AG08395 (cell line): ENCODE measurements at places on chromosomes 4 and X.

DNA sequence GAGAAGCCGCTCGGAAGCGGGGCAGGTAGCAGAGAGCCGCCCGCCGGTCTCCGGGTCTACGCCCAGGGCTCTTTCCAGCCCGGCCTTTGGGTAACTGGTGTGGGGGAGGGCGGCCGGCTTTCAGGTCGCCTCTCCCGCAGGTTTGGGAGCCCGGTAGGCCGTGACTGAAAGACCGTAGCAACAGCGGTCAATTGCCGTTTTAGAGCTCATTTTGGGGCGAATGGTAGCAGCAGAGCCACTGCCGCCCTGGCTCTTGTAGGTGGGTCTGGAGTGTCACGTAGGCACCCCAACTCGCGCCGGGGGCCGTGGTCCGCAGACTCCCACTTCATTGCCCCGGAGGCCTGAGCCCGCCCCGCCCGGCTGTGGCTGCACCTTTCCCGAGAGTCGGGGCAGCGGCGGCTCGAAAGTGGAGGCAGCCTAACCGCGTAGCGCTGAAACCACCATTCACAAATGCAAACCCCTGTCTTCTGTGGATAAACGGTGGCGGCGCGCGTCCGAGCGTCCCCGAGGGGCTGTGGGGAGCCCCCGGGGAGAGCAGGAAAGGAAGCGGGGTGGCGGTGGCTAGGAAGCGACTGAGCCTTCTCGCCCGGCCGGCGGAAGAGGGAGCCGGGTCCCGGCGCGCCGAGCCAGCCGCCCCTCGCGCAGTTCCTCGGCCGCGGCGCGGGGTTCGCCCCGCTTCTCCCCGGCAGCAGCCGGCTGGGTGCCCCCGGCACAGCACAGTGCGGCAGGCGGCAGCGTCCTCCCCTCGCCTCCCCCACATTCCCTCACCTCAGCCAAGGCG is 2185.1 kb upstream of the TENM3 start:
- peak; percentile 2 for DNase-seq

- DNase-seq, result no peak
Measured at GRCh38 chr4:38856046-38856445, 571 bp downstream of the TLR6 start.

DNA sequence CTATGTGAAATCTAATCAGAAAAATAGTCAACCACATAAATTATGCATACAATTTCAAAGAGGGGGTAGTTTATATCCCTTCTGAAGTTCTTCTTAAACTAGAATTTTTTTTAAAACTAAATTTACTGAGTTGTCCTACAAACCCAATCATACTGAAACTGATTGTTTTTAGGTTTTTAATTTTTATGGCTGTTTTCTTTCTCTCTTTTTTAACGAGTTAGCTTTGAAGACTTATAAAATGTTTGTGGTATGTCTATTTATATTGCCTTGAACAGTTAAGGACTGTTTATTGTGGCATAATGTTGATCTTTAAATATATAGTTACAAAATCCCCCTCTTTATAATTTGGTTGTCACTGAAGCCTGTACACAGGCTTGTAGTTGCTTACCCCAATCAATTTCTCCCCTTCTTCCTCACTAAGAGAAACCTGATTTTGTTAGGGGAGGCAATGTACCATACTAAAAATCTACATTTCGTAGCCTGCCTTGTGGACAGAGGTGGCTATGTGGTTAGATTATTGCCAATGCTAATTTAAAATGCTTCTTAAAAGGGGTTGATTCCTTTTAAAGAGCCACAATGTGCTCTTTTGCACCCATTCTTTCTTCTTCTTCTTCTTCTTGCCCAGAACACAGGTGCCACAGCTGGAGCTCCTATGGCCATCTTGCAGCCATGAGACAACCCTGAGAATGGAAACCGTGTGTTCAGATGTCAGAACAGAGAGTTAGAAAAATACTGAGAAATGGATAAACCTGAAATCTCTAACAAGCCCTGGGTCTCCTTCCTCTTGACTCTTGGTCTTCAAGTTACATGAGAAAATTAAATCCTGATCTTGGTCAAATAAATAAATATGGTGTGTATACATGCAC is 102.7 kb upstream of the ZNF827 start:
- DNase-seq, result no peak

GRCh38 chr4:34183926-34184325 is 2060.4 kb downstream of the ARAP2 start:
- no peak for DNase-seq

GRCh38 chrX:47960406-47960805 is 43.4 kb downstream of the ZNF182 start:
- no peak for DNase-seq

DNA sequence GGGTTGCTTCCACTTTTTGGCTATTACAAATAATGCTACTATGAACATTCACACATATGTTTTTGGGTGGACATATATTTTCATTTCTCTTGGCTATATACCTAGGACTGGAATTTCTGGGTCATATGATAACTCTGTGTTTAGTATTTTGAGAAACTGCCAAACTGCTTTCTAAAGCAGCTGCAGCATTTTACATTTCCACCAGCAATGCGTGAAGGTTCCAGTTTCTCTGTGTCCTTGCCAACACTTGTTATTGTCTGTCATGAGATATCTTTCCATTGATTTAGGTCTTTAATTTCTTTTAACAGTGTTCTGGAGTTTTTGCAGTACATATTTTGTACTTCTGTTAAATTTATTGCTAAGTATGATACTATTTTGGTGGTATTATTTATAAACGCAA is 48.3 kb downstream of the CLCN5 start:
- no peak for DNase-seq

GRCh38 chr4:182147391-182147790 is 95.8 kb upstream of the TENM3 start:
- DNase-seq, result no peak

GRCh38 chr4:76745240-76745639 is 152.7 kb downstream of the SOWAHB start:
- no peak for DNase-seq

- DNase-seq, result no peak
Measured at GRCh38 chr4:159363361-159363760, 260.5 kb downstream of the RAPGEF2 start.

DNA sequence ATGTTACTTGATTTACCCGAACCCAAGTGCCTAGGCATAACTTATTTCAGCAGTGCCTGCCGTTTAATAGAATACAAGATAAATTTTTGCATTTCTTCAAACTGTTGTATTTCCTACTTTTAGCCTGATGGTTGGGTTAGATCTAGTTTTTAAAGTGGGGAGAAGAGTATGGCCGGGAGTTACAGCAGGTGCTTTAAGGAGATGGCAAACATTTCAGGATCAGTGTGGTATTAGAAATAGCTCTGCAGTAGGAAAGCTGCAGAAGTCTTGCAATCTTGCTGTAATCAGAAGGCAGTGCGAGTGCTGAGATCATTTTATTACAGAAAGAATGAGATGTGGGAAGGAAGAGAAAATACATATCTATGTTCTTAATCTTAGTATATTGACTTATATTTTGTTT is 977.8 kb upstream of the TENM3 start:
- DNase-seq, result no peak

DNA sequence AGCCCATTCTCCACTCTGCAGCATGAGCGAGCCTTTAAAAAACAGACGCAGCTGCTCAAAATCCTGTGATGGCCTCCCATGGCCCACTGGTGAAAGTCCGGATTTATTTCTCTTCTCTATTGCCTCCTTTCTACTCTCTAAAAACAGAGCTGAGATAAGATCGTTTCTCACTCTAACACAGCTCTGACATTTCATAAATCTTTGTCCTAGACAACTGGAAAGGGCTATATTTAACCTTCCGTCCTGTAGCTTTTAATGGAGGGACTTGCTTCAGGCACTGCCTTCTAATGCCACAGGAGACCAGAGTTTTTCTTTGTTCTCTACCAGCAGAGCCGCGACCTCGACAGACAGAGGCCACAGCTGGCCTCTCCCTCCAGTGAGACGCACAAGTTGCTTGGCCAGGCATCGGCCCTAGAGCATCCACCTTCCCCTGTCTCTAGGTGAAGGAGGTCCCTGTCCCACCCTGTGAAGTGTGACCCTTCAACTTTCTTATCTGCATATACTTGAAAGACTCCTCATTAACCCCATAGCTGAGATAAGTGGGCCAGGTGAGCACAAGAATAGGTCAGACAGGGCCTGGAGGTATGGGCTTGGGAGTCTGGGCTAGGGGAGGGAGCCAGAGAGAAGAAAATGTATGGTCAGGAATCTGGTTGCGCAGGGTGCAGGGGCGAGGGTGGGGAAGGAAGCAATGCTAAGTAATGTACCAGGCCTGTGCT is 50.0 kb downstream of the RTL5 start:
- no peak for DNase-seq

- DNase-seq, result no peak
Measured at GRCh38 chr4:42327323-42327722, 70.0 kb upstream of the SHISA3 start.

DNA sequence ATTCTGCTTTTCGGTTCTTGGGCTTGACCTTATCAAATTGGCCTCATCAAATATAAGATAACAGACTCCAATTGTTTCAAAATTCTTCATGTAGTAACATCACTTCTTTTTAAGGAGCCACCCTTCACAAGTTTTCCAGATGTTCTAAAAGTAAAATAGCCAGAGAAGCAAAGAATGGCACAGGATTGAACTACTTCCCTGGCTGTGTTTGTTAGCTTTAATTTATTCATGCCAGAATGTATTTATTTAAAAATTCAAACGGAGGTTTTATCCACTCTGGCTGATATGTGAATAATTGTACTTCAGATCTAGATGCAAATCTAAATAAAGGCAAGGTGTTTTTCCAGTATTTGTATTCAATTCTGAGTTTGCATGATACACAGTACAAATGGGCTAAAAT is 581.3 kb upstream of the TENM3 start:
- DNase-seq, result no peak

GRCh38 chr4:40020221-40020620 is 36.4 kb upstream of the N4BP2 start:
- DNase-seq, result no peak

- DNase-seq, result no peak
Measured at GRCh38 chr4:180636696-180637404, 1606.4 kb upstream of the TENM3 start.

DNA sequence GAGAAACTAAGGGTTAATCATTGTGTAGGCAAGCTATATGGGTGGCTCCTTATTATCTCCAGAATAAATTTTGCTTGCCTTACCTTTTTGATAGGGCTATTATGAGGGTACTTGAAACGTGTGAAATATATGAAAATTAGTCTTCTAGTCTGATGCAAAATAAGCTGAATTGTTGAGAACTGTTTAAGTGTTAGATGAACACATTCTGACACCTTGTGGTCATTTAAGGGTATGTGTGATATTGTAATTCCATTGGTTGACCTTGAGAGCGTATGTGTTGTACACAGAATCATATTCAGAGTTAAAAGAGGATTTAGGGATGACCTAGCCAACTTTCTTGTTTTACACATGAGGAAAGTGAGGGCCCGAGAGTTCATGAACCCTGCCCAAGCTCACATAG is 44.6 kb upstream of the LINC00632 start:
- peak; percentile 11 for DNase-seq

- DNase-seq, result no peak
Measured at GRCh38 chr4:119471259-119471658, 149.3 kb upstream of the FABP2 start.

DNA sequence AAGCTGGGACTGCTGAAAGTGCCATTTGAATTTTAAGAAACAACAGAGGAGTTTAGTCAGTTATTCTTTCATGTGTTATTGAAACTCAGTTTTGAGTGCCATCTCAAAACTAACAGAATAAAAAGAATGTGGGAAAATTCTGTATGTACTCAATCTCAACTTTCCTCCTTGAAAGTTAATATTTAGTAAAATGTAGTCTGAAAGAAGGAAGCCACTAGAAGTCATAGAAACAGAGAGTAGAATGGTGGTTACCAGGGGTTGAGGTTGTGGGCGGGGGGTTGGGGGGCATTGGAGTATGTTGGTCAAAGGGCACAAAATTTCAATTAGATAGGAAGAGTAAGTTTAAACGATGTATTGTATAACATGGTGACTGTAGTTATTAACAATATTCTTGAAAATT is 628.3 kb upstream of the MAGEB2 start:
- no peak for DNase-seq

GRCh38 chr4:110248100-110248499 is 49.7 kb upstream of the ELOVL6 start:
- DNase-seq, result no peak

- DNase-seq, result no peak
Measured at GRCh38 chr4:121860121-121860520, 10.2 kb downstream of the BBS7 start.

DNA sequence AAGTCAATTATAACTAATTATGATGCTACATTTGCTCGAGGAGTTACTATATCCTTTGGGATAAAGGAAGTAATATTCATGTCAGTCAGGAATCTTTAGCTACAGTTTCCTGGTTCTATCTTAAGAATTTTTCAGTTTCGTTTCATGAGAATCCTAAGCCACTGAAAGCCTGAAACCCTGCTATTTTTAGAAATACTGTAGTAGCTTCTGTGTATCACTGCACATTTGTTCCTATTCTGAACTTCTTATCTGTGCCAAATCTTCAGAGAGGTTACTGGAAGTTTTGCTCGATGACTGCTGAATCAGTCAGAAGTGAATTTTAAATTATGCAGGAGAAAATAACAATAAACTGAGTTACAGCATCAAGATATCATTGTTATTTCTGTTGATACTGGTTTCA is 249.2 kb downstream of the TENM3 start:
- peak; percentile 65 for DNase-seq

DNA sequence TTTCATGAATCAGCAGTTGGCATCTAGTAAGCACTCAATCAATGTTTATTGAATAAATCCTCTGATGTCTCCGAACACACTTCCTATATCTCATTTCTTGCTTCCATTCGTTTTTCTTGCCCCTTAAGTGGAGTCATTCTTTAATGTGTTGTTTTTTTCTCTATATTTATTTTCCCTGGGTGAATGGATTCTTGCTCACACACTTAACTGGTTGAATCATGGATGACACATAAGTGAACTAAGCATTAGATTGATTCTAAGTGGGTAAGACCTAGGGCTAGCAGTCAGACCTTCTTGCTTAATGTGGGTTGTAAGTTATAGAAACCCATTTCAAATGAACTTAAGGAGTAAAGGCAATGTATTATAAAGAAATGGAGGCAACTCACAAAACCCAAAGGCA is 111.1 kb downstream of the RTL3 start:
- DNase-seq, result peak; percentile 13

- no peak for DNase-seq
Measured at GRCh38 chrX:68724531-68725020, 77.1 kb downstream of the STARD8 start.

DNA sequence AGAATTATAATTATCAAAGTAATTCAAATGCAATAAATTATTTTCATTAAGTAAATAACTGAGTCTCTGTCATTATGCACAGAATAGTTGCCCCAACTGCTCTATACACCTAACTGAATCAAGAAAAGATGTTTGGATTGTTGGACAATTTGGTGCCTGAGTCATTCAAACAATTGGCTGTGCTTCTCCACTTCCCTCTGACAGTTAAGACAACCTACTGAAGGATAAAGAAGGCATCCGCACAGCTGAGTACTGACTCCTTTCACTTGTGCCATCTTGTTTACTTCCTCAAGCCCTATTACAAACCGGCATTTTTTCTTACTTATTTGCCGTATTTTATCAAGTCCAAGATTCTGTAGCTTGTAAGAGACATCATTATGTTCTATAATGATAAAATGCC is 110.6 kb upstream of the C1QTNF7 start:
- peak; percentile 21 for DNase-seq

- no peak for DNase-seq
Measured at GRCh38 chr4:75786938-75787337, 62.6 kb downstream of the USO1 start.

GRCh38 chr4:93084599-93085305 is 743.8 kb upstream of the ATOH1 start:
- no peak for DNase-seq
